ENCODE measurements at places on chromosomes 11 and 22.
A peak's percentile ranks its signal among the peaks of the same experiment; 100 is the strongest.

GRCh38 chr22:27971926-27972325, 52.9 kb upstream of the PITPNB start:
- DNase-seq, result no peak

GRCh38 chr11:83220260-83220659, 26.7 kb downstream of the ANKRD42 start:
- DNase-seq, result no peak

DNA sequence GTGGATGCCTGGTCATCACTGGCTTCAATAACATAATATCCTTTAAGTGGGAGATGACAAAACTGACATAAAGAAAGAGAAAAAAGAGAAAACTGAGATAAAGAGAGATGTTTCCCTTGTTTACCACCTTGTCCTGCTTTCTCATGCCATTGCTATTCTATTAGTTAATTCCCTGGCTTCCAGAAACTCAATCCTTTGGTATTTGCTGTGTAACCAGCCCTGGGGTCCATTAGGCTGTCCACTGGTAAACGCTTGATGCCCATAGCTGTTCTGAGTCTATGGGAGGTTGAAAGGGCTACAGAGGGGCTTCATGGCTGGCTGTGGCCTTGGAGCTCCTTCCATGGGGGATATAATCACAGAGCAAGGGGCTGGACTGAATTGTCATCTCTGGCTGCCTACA, 243.4 kb upstream of the PLET1 start:
- DNase-seq, result no peak

DNA sequence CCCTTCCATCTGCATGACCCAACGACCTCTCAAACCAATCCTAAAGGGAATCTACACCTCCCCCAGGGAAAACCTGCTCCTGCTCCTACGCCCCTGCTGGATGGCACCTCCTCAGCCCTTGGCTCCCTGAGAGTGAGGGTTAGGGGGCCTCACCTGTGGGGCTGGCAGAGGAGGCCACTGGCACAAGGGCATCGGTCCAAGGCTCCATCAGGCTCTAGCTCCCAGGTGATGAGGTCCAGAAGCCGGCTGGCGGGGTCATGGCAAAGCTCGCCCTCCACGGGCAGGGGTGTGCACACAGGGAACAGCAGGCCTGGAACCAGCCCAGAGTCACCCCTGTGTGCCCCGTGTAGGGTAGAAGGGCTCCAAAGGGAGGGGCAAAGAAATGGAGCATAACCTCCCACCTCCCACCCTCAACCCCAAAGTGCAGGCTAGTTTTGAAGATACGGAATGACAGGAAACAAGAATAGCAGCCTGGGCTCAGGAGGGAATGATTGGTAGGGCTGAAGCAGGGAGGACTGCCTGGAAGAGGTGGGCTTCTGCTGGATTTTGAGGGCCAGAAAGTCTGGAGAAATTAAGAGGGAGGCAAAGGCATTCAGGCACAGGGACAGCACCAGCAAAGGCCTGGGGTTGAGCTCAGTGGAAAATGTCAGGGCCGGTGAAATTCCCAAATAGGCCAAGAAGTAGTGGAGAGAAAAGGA, 42.6 kb downstream of the DKK3 start:
- no peak for DNase-seq

DNA sequence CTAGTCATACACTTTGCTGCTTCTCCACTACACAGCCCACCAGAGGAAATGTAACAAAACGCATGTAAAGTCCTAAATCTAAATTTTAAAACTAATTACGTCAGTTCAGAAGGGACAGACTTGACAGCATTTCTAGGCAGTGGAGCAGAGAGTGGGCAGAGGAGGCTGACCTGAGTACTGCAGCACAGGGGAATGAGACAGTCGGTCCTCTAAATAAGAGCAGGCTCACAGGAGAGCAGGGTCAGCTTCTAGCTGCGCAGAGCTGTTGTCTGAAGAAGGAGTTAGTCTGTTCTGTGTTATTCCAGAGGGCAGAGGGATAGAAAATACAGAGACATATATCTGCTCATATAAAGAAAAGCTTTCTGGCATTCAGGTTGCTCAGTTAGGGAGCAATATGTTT, 40.3 kb downstream of the JHY start:
- DNase-seq, result no peak

GRCh38 chr11:76543006-76543703, 98.3 kb downstream of the EMSY start:
- no peak for DNase-seq

GRCh38 chr11:20081336-20081735, 78.9 kb downstream of the DBX1 start:
- no peak for DNase-seq

- peak; percentile 85 for DNase-seq
Measured at GRCh38 chr22:37166675-37167066, 17.0 kb upstream of the IL2RB start.

DNA sequence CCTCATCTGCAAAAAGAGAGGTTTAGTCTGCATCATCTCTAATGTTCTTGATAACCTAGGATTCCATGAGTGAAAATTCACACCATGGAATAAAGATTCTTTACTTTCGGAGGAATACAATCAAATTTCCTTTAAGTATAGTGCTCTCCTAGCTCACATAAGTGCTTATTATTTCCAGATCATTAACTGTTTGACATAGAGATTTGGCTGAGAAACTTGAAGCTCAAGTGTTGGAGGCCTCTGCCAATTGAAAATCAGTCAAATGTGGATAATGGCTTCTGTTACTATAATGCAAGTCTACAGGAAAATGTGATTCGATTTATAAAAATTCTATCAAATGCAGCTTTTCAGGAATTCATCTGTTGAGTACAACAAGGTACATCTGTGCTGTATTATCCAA, 144.6 kb downstream of the KIF18A start:
- no peak for DNase-seq

GRCh38 chr22:30004101-30004500, 76.2 kb upstream of the HORMAD2 start:
- DNase-seq, result no peak

DNA sequence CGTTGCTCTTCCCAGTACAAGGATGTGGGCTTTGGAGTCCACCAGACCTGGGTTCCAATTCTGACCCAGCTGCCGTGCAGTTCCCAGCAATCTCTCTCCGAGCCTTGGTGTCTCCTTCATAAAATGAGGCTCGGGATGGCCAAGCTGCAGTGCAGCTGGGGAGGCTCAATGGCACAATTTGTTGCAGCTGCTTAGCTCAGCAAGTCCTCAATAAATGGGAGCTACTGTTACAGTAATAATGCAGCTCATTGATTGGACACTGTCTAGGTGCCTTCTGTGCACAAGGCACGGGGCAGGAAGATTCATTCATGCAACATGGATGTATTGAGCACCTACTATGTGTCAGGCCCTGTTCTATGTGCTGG, 37.1 kb downstream of the SHISAL1 start:
- no peak for DNase-seq

DNA sequence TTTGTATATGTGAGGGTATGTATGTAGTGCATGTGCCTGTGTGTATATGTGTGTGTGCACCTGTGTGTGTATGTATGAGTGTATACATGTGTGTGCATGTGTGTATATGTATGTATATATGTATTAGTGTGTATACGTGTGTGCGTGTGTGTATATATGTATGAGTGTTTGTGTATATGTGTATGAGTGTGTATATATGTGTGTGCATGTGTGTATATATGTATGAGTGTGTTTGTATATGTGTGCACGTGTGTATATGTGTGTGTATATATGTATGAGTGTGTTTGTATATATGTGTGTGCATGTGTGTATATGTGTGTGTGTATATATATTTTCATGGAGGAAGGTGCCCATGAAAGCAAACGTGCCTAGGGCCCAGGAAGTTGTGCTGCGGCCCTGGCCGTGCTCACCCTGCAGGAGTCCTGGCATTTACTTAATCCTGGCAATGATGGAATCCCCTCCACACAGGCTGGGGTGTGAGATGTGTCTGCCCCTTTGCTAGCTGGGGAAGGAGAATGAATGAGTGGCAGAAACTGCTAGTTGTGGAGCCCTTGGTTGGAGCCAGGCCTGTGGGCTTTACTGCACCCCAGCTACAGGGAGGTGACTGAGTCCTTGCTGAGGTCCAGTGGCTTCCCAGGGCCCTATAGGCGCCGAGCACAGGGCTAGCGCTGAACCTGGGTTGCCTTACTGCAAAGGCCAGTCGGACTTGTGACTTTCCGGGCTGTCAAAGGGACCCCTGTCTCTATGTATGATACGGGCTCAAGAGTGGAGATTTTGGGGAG, 97.2 kb downstream of the MYO18B start:
- DNase-seq, result no peak

DNA sequence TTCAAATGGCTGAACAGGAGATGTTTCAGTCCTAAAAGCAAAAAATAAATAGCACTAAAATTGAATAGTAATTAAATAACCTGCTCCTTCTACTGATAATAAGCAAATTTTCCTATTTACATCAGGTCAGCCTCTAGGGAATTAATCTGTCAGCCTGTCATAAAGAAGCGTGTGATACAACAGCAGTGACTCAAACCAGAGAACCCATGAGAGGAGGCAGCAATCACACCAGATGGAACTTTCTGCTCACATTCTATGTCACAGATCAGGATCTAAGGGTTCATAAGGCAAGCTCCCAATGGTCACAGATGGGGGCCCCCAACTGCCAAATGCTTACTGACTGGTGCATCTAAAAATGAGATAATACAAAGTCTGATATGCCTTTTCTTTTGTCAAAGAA, 41.1 kb downstream of the RBFOX2 start:
- no peak for DNase-seq

DNA sequence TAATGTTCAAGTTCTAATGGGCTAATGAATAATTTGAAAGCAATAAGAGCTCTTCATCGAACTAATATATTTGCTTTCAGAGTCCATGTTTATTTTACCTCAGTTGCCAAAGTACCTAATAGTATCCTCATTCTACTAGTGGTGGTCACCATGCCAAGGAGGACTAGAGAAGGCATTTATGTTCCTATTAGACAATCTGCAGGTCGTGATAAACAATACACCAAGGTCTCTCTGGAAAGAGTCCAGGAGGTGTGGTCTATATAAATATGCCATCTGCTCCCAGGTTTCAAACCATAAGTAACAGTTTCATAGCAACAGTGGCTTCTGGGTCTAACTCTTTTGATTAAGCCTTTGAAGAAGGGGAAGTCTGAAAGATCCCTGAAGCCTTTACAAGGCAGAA, 42.9 kb downstream of the ARFGAP3 start:
- no peak for DNase-seq

GRCh38 chr11:2694495-2694894, 5.3 kb downstream of the KCNQ1OT1 start:
- DNase-seq, result no peak

GRCh38 chr22:50173311-50173982, 2.9 kb downstream of the PANX2 start:
- no peak for DNase-seq

GRCh38 chr22:22593964-22594656, 35.0 kb upstream of the PRAME start:
- DNase-seq, result peak; percentile 43

DNA sequence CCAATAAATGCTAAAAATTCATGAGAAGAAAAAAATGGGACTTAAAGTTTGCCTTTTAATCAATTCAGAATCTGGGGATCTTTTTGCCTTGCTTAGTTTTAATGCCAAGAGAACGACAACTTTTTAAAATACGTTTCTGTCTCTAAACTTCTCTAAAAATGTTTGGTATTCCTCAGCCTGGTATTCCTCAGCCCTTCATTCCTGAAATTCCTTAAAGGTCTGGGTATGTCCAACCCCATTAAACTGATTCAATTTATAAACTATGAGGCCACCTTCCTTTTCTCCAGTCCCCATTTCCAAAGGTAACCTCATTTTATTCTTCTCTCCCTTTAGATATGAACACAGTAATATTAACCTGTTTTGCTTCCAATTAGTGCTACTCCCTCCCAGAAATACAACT, 16.6 kb downstream of the POLA2 start:
- no peak for DNase-seq

- no peak for DNase-seq
Measured at GRCh38 chr11:68116126-68116525, 5.1 kb downstream of the CHKA start.

- no peak for DNase-seq
Measured at GRCh38 chr22:19287889-19288288, 3.6 kb downstream of the CLTCL1 start.

GRCh38 chr22:36301384-36301828, 48.5 kb downstream of the APOL1 start:
- DNase-seq, result peak; percentile 85

GRCh38 chr11:123377355-123377754, 52.7 kb upstream of the GRAMD1B start:
- no peak for DNase-seq

DNA sequence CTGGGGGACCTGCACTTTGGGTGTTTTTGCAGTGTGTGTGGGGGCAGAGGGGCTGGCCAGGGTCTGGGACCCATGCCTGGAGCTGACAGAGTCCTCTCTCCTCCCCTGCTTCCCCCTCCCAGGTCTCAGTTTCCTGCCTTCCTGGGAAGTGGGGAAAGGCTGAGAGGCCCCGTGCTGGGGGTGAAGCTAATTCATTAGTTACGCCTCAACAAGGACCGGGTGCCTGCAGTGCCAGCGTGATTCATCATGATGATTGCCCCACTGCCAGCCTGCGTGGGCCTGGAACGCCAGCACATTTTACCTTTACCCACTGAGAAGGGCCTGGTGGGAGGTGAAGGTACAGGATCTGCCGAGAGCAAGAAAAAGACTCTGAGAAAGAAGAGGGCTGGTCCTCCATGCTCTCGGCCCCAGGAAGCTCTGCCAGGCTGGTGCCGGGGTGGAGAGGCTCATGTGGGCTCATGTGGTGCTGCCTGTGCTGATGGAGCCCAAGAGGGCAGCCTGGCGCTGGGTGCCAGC, 2.9 kb upstream of the LRRC10B start:
- DNase-seq, result no peak

- no peak for DNase-seq
Measured at GRCh38 chr22:29574762-29575450, 6.0 kb downstream of the NIPSNAP1 start.

- no peak for DNase-seq
Measured at GRCh38 chr11:1076061-1076665, 1.5 kb downstream of the MUC2 start.

DNA sequence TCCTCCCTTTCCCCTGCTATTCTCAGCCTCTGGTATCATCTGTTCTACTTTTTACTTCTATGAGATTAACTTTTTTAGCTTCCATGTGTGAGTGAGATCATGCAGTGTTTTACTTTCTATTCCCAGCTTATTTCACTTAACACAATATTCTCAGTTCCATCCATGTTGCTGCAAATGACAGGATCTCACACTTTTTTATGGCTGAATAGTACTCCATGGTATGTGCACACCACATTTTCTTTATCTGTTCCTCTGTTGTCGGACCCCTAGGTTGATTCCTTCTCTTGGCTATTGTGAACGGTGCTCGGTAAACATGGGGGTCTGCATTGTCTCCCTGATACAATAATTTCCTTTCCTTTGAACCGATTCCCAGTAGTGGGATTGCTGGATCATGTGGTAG, 81.0 kb upstream of the RAB1B start:
- no peak for DNase-seq
